ENCODE measurements at places on chromosomes 2 and 18.

DNA sequence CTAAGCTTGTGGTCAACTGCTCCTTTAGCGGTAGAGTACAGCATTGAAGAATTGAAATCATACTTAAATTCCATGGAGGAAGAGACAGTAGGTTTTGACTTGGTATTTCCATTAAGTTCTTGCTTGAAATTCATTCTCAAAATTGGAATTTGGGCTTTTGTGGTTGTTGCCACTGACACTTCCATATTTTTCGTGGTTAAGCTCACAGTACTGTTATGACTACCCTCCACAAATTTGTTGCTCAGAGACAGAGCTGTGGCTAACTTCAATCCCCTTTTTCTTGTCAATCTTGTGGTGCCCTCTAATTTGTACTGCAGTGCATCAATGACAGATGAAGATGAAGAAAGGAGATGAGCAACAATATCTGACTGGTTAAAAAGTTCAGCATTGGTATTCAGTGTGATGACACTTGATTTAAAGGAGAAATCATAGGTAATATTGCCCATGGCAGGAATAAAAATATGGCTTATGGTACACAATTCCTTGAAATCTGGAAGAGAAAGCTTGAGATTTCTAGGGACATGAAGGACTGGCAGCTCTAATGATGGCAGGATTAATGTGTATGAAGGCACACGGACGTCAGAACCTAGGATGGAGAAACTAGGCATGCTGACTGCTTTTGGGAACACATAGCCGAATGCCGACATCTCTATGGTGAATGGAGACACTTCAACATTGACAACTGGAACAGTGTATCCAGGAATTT lies 37.3 kb downstream of the APOB start:
- DNase-seq: no peak

GRCh38 chr2:134228493-134228903 lies 25.4 kb upstream of the MGAT5 start:
- no peak for DNase-seq

DNA sequence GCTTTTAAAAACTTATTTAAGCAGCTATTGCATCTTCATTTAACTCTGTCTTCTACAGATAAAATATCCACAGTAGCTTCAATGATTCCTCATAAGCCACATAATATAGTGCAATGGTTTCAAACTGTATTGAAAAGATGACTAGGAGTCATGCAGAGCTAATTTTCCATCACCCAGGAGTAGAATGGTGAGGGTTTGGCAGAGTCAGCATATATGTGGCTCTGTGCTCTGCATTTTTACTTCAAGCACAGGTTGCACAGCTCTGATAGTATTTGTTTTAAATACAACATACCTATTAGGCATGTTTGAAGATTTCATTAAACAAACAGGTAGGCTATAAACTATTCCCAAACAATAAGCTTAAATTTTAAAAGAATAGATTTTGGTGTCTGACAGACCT lies 731.9 kb upstream of the VRK2 start:
- no peak for DNase-seq

GRCh38 chr18:39200153-39200552 lies 1634.6 kb upstream of the CELF4 start:
- DNase-seq: no peak

- DNase-seq: no peak
Measured at GRCh38 chr2:84888401-84889276, 7.8 kb upstream of the TRABD2A start.

DNA sequence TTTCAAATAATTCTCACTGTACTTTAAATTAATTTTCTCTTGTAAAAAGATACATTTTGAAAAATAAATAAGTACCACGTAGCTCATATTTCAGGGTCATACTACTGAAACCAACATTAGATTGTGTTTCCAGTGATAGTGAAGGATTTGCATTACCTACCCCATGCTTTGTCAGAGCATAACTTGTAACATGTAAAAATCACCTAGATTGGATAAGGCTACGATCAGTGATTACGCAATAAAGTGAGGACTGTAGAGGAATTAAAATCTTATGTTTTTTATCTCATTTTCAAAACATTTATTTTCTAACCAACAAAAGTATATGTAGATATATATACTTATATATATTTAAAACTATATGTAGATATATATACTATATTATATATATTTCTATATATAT lies 89.4 kb upstream of the VRK2 start:
- no peak for DNase-seq

GRCh38 chr2:28108143-28108542 lies 217.6 kb downstream of the BABAM2 start:
- no peak for DNase-seq

GRCh38 chr18:10926621-10927161 lies 222.7 kb downstream of the PIEZO2 start:
- DNase-seq: no peak

DNA sequence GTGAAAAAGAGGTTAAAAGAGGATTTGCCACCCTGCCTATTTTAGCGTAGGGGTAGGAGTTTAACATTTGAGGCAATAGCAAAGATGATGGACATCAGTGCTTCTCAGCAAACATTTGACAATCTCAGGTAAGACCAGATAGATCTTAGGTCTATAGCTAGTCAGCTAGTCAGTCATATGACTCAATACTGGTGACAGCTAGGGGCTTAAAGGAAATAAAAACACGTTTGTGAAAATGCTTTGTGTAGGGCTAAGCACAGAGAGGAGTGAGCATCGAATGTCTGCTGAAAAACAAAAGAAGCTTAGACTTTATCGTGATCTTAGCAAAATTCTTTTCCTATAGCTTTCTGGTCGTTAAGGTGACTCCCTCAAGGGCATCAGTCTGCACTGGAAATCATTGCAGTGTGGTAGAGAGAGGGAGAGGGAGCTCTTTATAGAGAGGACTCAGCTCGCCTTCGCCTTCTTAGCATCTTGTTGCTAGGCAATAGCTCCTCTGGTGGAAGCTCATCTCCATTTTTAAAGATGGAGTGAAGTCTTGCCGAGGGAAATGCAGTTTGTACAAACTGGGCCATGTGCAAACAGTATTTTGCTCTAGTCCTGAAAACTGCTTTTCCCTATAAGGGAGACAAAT lies 62.8 kb upstream of the SLC38A11 start:
- DNase-seq: no peak

DNA sequence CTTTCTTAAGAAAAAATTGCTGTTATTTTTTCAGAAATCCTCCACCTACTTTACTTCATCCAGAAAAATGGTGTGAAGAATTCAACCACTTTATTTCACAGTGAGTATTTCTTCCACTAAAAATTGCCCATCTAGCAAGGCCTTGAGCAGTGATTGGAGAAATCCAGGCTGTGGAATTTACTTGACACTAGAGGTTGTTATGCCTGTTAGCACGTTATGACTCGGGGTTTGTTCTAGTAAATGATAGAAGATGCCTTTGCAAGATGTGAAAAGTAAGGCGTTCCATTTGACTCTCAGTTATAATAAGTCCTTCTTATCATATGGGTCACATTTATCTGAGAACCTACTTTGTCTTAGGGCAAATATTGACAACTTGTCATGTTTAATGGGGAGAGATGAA lies 157.4 kb downstream of the MYO3B start:
- DNase-seq: no peak

DNA sequence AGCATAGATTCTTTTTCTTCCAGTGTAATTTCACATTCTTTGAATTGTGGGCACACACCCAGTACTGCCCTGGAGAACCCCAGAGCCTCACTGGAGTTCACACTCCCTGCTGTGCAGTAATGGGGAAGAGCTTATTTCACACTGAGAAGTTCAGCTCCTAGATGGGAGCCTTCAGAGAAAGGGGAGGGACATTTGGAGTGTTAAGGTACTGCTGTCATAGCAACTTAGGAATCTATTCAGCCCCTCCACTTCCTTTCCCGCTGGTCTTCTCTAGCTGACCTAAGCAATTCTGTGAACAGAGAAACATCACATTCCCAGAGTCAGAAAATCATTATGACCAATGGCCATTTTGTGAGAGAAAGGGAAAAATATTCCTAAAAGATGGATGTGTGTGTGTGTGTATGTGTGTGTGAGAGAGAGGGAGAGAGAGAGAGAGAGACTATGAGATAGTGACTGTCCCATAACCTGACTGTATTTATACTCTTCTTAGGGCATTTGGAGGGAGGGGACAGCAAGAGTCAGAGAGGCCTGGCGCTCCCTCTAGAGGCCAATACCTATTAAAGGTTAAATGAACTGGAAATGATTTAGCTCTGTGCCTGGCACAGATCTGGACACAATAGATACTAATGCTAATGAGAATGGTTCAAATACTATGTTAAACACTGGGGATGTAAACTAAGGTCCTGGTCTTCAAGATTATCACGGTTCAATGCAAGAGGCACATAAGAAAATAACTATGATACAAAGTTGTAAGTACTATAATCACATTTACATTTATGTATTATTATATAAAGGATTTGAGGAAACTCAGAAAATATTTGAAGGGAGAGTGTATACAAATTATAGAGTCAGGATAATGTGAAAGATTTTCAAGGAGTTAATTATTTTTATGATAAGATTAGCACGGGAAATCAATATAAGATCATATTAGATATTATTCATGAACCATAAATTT lies 41.5 kb upstream of the RPE start:
- DNase-seq: no peak

DNA sequence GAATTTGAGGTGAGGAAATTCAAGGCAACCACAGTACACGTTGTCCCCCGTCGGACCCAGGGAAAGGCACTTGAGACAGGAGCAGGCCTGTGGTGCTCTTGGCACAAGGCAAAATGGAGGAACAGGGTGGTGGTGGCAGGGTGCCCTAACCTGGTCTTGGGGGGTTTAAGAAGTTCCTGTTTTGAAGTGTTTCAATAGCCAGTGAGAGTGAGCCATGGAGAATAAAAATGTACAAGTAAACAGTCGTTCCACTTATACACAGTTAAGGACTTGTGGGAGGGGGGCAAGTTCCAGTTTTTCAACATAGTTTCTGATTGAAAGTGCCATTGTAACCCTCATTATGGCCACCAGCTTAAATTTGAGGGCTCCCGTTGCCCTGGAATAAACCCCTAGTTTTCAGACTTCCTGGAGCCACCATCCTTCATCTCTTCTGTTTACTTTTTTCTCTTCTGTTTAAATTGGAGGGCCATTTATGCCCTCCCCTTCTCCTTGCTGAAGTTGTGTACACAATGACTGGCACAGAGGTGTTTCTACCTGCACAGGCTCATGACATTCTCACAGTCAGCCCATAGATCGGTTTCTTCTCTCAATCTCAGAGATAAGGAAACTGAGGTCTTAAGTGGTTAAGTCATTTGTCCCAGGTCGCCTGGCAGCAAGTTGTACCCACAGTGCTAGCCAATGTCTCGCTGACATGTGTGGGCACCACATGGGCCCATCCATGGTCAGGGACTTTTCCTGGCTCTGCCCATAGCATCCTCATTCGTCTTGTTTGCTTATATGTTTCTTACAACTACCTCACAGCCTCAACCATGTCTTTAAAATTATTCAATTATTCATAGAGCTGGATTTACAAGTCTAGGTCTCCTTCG lies 66.0 kb upstream of the ST3GAL5 start:
- no peak for DNase-seq

DNA sequence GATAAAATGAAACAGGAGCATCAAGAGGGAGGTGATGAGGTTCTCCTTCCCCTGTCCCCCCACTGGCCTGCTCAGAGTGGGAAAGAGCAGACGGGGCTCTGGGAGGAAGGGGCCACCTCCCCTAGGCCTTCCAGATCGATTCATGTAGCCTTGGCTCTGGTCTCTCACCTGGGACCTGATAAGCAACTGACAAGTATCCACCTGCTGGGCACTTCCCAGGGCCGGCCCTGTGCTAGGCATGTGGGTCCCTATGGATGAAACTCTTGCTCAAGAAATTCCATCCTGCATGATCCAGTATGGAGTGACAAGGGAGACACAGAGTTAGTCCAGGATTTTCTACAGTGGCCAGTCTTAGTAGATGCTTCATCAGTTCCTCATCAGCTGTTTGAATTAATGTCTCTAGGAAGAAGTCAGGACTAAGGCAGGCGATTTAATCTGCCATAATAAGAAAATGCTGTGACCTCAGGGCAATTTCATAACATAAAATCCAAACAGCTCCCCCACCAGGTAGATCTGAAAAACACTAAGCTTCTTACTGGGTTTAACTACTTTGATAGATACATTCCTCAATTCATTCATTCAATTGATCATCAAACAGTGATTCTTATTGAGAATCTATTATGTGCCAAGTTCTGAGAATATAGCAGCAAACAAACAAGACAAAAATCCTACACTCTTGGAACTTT lies 44.7 kb upstream of the ZFP36L2 start:
- DNase-seq: no peak

DNA sequence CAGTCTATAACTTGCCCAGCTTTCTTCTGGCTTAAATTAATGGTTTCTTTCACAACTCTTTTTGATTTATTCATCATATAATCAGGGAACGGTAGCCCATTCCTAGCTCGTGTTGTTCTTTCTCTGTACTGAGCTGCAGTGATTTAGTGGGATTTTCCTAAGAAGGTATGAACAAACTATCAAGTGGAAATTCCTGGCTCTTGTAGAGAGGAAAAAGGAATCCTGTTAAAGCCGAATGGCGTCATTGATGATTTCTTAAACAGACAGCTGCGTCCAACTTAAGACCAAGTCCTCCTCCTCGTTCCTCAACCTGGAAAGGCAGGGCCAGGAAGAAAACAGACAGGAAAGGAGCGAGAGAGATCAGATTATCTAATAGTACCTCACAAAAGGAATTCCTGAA lies 69.2 kb upstream of the CABLES1 start:
- no peak for DNase-seq

- no peak for DNase-seq
Measured at GRCh38 chr2:42236911-42237310, 67.8 kb downstream of the EML4 start.

DNA sequence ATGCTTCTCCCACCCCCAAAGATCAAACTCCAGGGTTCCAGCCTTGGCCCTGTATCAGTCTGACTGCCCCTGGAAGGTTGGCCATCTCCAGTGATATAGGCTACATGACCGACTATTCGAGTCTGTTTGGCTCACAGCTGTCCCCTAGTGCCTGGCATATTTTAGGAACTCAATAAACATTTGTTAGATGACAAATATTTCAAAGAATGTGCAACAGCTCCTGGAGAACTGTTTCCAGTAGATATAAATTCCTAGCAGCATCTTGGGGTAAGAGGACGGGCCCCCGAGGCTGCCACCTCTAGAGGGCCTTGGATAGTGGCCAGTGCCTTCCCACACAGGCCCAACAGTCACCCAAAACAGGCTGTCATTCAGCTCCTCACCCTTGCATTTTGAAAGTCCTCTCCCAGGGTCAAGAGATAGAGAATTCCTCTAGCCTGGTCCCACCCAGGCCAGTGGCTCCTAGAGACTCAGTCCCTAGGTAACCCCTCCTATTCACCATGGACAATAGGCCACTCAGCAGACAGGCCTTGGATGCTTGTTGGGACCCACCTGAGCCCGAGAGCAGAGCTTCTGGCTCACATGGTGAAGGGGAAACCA lies 45.1 kb upstream of the ATP6V1B1 start:
- DNase-seq: no peak

GRCh38 chr2:177579486-177580036 lies 187.0 kb downstream of the AGPS start:
- no peak for DNase-seq

- no peak for DNase-seq
Measured at GRCh38 chr2:84850471-84850870, 30.4 kb downstream of the TRABD2A start.

GRCh38 chr2:63614448-63614968 lies 25.7 kb downstream of the MDH1 start:
- DNase-seq: no peak

- no peak for DNase-seq
Measured at GRCh38 chr2:119522671-119523070, 1.6 kb downstream of the SCTR start.
